Cardiac septum (tissue), 1 donor: ENCODE measurements at places on chromosomes 16 and 17. TPM values are rescaled to one million over a fixed set of nuclear protein-coding genes. Genes with fewer than 3 reads are reported as not detected.

DNA sequence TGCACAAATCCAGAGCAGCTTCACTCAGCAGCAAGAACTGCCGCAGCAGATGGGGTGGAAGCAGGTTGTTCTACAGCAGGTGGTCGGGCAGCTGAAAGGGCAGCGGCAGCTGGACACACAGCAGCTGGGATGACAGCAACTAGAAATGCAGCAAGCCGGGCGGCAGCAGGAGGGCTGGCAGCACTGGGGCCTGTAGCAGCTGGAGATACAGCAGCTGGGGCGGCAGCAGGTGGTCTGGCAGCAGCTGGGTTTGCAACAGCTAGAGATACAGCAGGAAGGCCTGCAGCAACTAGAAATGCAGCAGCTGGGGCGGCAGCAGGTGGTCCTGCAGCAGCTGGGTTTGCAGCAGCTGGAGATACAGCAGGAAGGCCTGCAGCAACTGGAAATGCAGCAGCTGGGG, 460 bp downstream of the KRTAP4-3 start:
- no peak for DNase-seq

DNA sequence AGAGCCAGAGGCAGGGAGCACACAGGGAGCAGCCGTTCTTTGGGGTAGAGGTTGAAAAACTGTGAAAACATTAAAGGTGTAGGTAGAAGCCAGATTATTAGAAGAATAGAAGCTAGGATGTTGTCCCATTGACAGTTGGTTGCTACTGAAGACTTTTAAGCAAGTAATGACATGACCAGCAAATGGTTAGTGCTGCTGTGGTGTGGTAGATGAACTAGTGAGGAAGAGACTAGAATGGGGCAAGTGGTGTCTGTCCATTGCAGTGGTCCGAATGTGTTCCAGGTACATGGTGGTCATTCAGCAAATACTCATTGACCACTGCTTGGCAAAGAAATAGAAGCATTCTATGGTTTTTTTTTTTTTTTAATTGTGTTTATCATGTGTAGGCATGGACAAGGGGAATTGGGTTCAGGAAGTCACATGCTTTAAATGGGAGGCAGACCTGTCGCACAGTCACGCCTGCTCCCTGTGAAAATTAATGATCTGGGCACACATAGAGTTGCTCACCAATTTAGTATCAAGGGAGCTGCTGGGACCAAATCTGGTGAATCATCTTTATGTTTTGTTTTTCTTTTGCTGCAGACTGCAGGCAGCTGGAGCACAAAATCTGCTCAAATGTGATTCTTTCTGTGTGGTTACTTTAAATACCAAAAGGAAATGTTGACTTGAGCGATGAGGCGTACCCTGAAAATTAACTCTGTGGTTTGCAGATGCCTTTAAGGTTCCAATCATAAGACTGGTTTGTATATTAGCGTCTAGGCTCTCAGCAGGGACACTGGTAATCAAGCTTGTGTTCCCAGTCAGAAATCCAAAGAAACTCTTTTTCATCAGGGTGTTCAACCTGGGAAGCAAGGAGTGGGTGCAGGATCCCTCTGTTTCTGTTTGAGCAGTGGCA, 30.7 kb downstream of the YPEL2 start:
- DNase-seq, result no peak

GRCh38 chr16:50900391-50900942, 158.6 kb downstream of the CYLD start:
- no peak for DNase-seq

GRCh38 chr16:84526794-84527531, 22.5 kb upstream of the MEAK7 start:
- no peak for DNase-seq

GRCh38 chr17:71709946-71710345, 410.9 kb upstream of the SOX9 start:
- DNase-seq, result no peak

- no peak for DNase-seq
Measured at GRCh38 chr17:16551878-16552636, 16.9 kb downstream of the ZNF287 start.

DNA sequence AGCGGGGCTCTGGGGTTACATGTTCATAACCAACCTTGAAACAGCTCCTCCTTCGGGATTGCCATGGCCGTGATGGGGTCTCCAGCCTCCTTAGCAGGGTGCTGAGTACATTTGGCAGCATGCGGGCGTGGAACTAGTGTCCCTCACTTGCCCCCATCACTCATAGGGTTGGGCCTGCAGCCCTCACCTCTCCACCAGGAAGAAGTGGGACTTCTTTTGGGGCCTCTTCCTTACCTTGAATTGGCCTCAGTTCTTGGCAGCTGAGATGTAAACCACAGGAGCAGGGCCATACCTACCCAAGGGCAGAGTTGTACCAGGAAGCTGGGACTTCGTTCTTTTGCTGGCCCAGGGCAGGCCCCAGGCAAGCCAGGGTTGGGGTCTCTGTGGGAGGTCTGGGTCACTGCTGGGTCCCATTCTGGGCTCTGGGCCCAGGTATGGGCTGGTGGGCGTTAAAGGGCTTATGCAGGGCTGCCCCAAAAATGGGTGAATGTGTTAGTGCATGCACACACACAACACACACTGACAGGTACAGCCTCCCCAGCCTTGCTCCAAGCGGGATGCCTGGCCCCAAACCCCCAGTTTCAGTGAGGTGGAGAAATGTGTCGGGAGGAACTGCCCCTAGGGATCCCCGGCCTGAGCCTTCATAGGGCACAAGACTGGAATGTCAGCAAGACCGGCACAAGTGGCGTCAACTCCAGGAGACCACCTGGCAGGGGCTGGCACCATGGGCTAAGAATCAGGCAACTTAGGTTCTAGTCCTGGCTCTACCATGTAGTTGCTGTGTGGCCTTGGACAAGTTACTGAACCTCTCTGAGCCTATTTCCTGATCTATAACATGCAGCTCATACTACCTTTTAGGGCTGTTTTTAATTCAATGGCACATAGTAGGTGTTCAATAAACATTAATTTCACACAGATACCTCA, 3.9 kb upstream of the KRT15 start:
- DNase-seq, result no peak

GRCh38 chr17:5545051-5545987, 39.0 kb downstream of the NLRP1 start:
- DNase-seq, result peak; percentile 22

DNA sequence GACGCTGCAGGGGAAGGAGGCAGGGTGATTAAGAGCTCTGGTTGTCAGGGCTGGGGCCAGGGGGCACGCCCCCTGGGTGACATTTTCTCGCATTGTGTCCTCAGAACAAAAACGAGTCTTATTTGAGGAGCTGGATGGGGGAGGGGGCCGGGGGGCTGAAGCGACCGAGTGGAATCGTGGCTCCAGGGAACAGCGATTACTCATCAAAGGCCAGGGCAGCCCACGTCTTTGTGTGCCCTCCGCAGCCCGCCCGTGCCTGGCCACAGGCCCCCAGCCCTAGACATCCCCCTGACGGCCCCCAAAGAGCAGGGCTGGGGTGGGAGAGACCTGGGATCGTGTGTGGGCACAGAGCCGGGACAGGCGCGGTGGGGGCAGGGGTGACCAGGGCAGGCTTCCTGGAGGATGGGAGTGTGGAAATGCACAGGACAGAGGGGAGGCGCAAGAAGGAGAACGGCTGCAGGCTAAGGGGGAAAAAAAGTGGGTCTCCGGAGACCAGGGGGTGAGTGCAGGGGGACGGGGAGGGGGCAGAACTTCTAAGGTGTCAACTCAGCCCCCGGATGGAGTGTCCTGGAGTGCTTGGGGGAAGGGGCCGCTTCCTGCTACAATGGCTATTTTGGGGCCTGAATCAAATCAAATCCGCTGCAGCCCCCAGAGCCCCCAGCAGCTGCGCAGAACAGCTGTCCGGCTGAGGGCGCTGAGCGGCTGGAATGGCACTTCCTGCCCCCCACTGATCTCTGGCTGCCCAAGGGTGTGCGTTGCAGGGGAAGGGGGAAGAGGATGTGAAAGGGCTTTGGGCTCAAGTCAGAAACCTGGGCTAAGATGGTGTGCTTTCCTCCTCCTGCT, 24.0 kb upstream of the PHB1 start:
- DNase-seq, result no peak

ALOX15B gene
- not detected for total RNA-seq

MT1F gene
- 2.2 TPM for total RNA-seq

FMNL1 gene
- 12.2 TPM for total RNA-seq

OR1A1 gene
- total RNA-seq, result not detected

ATP6V0A1 gene
- total RNA-seq, result 40.3 TPM
